ENCODE measurements at places on chromosomes 11 and 22. TPM values are rescaled to one million over a fixed set of nuclear protein-coding genes. Genes with fewer than 3 reads are reported as not detected.

- peaks cover 7% of the 10 kb centered on the region for H3K4me1 ChIP-seq
- no peak overlapping the region for H3K27ac ChIP-seq
- H3K27me3 ChIP-seq = peaks cover 17% of the 10 kb centered on the region
- no peak for DNase-seq
- H3K36me3 ChIP-seq = no peaks in the 10 kb centered on the region
Measured at GRCh38 chr11:19032990-19033389, 27.5 kb downstream of the MRGPRX2 start.

DNA sequence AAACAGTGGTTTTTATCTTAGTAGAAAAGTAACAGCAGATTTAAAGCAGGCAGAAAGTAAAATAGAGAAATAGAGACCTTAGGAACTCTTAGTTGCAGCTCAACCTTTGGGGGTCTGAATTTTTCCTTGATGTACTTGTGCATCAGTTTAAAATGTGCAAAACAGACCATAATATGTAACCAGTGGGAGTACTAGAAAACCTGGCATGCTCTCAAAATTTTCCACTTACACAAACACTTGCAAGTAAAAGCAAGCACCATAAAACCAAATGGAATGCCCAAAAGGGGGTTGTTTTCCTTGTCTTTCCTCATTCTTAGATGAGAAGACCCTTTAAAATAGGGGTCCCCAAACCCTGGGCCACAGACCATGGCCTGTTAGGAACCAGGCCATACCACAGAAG is 12.9 kb upstream of the MRGPRE start:
- no peak overlapping the region for H3K27ac ChIP-seq
- no peaks in the 10 kb centered on the region for H3K36me3 ChIP-seq
- H3K27me3 ChIP-seq = peaks cover 18% of the 10 kb centered on the region
- no peak for DNase-seq
- H3K4me1 ChIP-seq = no peaks in the 10 kb centered on the region

- no peaks in the 10 kb centered on the region for H3K36me3 ChIP-seq
- H3K27ac ChIP-seq = no peak overlapping the region
- H3K27me3 ChIP-seq = peaks cover 10% of the 10 kb centered on the region
- peaks cover 44% of the 10 kb centered on the region for H3K4me1 ChIP-seq
Measured at GRCh38 chr11:19676475-19677380, 35.9 kb upstream of the NAV2 start.

DNA sequence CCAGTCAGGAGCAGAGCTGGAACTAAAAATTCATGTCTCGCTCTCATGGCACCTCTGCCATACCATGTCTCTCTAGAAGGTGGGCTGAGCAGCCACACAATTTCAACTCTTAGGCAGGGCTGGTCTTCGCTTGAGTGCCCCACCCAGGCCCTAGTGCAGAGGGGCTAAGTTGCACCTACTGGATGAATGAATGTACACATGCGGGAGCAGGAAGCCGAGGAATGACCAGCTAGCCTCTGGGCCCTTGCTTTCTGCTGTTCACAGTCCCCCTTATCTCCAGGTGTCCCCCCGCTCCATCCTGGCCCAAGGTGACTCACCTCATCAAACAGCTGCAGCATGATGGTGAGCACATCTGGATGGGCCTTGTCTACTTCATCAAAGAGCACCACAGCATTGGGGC is 57.5 kb upstream of the PHOX2A start:
- H3K36me3 ChIP-seq = peaks cover 27% of the 10 kb centered on the region
- DNase-seq = no peak
- no peaks in the 10 kb centered on the region for H3K27me3 ChIP-seq
- no peak overlapping the region for H3K27ac ChIP-seq
- no peaks in the 10 kb centered on the region for H3K4me1 ChIP-seq
- no peak overlapping the region for H3K4me3 ChIP-seq

DNA sequence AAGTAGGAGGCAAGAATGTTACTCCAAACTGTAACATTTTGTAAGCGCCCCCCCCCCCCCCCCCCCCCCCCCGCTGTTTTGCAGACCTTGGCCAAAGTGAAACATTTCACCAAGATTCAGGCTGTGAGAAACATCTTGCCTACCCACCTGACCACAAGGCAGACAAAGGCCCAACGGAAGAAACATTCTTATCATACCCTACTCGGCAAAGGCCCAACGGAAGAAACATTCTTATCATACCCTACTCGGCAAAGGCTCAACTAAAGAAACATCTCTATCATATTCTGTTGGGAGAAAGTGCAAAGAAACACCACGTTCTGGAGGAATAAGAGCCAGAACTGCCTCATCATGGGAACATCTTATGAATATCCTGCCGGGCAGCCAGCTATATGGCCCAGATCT is 117.1 kb downstream of the JRKL start:
- DNase-seq = no peak
- no peak overlapping the region for H3K4me3 ChIP-seq
- H3K36me3 ChIP-seq = no peaks in the 10 kb centered on the region
- H3K27ac ChIP-seq = no peak overlapping the region

DNA sequence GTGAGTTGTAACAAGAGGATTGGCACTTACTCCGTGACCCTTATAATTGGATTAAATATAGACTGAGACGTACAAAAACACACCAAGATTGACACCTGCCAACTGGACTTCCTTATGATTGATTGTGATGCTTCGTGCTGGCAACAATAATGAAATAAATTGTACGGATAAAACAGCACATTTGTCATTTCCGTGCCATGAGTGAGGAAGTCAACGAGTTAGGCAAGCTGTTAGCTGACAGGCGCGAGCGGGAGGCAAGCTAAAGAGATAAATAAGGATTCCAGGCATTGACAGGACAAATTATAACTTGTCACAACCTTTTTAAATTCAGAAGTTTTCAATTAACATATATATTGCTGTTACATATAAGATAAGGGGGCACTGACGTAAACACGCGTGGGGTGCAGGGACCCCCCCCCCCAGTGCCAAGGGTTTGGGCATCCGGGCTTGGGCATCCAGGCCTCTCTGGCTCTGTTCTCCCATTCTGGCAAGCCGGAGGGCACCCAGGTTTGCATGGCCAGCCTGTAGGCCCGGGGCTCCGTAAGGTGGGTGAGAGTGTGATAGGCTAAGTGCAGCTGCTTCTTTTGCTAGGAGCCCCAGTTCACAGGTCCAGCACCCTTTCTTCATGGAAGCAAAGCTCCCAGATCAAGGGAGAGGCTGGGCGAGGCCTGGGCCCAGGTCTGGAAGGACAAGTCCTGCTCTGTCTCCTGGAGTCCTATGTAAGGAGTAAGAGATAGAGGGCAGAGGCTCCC is 11.2 kb upstream of the PAX6 start:
- H3K36me3 ChIP-seq = no peaks in the 10 kb centered on the region
- H3K4me3 ChIP-seq = no peak overlapping the region
- H3K27me3 ChIP-seq = peaks cover 78% of the 10 kb centered on the region
- peaks cover 8% of the 10 kb centered on the region for H3K4me1 ChIP-seq
- H3K27ac ChIP-seq = no peak overlapping the region
- DNase-seq = no peak

DNA sequence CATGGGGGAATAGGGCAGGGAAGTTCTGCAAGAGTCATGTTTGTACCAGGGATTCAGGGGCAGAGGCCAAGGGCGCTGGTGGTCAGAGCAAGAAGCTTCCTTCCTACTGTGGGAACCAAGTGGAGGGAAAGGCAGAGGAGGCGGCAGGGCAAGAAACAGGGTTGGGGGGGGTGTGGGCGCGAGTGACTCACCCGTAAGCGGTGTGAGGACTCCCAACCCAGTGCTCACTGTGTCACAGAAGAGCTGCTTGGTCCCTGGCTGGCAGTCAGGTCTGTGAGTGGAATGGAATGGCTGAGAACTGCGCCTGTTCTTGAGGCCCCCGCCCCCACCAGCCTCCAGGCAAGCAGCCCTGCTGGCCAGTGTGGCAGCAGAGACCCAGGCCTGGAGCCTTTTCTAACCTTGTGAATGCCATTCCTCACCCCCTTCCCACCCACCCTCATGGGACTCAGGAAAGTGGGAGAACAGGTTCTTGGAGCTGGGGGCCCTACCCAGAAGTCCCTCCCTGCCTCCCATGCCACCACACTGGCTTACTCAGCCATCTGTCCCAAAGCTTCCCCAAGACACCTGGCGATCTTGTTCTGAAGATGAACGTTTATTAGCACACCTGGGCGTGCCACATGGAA is 4.7 kb downstream of the LRRC10B start:
- DNase-seq = no peak
- H3K4me1 ChIP-seq = peaks cover 9% of the 10 kb centered on the region
- no peak overlapping the region for H3K4me3 ChIP-seq

DNA sequence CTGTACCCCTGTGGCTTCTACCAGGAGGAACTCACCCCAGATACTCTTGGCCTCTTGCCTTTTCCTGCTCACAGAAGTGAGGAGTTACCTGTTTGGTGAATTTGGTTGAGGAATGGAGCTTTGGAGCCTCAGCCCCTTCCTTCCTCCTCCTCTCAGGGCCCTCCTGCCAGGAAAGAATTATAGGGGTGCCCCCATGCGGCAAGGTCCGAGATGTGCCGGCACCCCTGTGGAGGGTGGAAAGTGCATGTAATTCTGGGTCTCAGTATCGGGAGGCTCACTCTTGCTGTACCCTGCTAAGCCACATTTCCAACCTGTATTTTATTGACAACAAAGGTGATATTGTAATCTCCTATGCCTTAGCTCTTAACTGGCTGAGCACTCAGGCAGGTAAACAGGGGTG is 13.7 kb upstream of the IGSF22 start:
- peaks cover 20% of the 10 kb centered on the region for H3K27me3 ChIP-seq
- H3K4me3 ChIP-seq = no peak overlapping the region
- no peak overlapping the region for H3K27ac ChIP-seq
- H3K4me1 ChIP-seq = no peaks in the 10 kb centered on the region
- H3K36me3 ChIP-seq = no peaks in the 10 kb centered on the region
- no peak for DNase-seq

DNA sequence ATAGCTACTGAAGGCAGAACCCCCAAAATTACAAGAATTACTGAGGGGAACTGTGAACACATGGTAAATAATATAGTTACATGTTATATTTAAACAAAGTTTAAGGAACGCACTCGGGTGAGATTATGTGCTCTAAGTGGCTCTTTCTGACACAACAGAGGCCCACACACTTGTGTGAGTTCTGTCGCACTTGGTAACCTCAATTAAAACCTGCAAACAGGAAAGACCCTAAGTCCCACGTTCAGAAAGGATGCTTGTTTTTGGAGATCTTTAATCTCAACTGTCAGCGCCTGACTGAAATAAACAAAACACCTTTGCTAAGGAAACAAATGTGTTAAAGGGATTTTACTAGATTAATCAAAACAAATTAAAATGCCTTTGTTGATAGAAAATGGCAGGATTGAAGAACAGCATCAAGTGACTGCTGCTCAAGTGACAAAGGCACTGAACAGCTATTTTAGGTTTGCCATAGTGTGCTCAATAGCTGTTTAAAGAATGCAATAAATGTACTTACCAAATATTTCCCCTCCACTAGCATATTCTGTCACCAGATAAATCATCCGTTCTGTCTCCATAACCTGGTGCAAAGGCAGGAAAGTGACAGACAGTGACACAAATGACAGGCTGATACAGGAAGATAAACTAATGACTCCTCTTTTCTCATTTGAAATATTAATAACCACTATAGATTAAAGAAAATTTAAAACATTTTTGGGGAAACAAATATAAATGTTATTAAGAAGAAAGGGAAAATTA is 116.3 kb upstream of the APOA1 start:
- no peaks in the 10 kb centered on the region for H3K27me3 ChIP-seq
- H3K4me1 ChIP-seq = peaks cover 19% of the 10 kb centered on the region
- H3K4me3 ChIP-seq = no peak overlapping the region
- no peak overlapping the region for H3K27ac ChIP-seq
- peaks cover 15% of the 10 kb centered on the region for H3K36me3 ChIP-seq
- no peak for DNase-seq

DNA sequence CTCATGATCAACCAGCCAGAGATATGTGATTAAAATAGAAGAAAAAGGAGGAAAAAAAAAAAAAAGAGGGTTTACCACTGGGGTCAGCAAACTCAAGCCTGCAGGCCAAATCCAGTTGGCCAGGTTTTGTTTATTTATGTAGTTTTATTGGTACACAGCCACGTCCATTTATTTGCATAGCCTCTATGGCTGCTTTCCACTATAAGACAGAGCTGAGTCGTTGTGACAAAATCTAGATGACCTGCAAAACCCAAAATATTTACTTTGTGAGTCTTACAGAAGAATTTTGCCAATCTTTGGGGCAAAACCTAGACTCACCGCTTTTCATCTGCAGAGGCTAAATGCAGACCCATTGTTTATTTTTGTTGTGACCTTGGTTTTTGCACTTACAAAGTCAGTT is 87.1 kb downstream of the TENM4 start:
- no peaks in the 10 kb centered on the region for H3K36me3 ChIP-seq
- no peak overlapping the region for H3K4me3 ChIP-seq
- H3K27ac ChIP-seq = no peak overlapping the region
- peaks cover 30% of the 10 kb centered on the region for H3K4me1 ChIP-seq

- H3K36me3 ChIP-seq = no peaks in the 10 kb centered on the region
- peaks cover 19% of the 10 kb centered on the region for H3K27me3 ChIP-seq
- H3K4me3 ChIP-seq = no peak overlapping the region
Measured at GRCh38 chr11:77495526-77495925, 21.6 kb upstream of the PAK1 start.

DNA sequence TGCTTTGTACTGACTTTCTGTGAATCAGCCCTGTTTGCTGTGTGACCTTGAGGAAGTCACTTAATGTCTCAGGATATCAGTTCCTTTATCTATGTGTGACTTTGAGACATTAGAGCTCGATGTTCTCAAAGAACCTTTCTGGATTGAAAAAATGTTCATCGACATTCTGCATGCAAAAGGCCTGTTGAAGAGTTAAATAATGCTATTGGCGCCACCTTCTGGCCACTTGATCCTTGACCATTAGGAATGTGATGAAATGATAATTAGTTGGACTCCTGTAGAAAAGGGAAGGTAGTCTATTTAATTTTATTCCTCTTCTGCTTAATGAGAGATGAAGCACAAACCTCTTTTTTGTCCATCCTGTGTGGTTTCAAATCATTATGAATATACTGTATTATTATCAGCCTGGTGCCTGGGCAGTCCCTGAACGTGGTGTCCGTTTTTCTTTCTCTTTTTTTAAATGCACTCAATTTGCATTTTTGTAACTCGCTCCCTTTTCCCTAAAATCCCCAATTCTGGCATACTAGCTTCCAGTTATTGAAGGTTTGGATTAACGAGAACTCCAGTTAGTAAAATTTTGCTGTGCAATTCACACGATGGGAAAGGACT is 20.7 kb downstream of the ELF5 start:
- DNase-seq = peak; percentile 38
- H3K4me3 ChIP-seq = no peak overlapping the region
- H3K27ac ChIP-seq = no peak overlapping the region
- no peaks in the 10 kb centered on the region for H3K36me3 ChIP-seq

DNA sequence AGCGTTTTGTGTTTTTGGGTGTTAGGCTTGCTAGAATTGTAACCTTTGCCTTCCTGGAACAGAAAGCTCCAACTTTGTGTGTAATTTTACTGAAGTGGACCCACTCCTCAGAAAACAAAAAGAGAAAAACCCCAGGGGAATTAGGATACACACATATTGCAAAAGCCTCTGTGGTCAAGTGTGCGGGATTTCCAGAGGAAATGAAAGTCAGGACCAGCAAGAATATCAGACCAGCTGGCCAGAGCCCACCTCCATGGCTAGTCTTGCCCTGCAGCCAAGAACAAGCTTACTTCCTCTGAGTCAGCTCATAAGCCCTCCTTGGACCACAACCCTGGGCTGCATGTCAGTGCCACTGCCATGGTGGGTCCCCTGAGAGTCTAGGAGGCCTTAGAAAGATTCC is 37.0 kb upstream of the FTH1 start:
- no peak for DNase-seq
- no peak overlapping the region for H3K4me3 ChIP-seq
- H3K27ac ChIP-seq = no peak overlapping the region

Gene TTC28
- 18.9 TPM for total RNA-seq

Gene PLEKHB1
- total RNA-seq = 1.6 TPM

Gene SRSF8
- total RNA-seq = 27.7 TPM

Gene BACE1
- 60.4 TPM for total RNA-seq

Gene GAB2
- total RNA-seq = 11.5 TPM

Gene CDC42BPG
- not detected for total RNA-seq
